ENCODE measurements at places on chromosomes 16 and 17. TPM values are rescaled to one million over a fixed set of nuclear protein-coding genes. Genes with fewer than 3 reads are reported as not detected.

DNA sequence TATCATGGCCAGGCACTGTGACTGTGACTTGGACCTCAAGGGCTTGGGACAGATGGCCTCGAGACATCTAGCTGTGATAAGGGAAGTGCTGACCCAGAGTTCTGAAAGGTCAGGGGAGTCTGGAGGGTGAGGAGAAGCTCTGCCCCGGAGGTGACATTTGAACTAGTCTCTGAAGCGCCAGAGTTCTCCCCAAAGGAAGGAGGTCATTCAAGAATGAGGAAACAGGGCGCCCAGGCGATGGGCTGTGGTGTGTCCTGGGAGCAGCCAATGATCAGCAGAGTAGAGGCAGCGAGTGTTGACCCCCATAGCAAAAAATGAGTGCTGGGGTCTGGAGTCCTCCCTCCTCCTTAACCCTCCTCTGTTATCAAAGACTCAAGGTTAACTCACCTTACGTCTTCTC lies 4.9 kb downstream of the STARD3 start:
- no peak overlapping the region for H3K27ac ChIP-seq
- no peak overlapping the region for H3K4me3 ChIP-seq
- H3K36me3 ChIP-seq, result peaks cover 11% of the 10 kb centered on the region
- H3K4me1 ChIP-seq, result peaks cover 60% of the 10 kb centered on the region
- H3K27me3 ChIP-seq, result no peaks in the 10 kb centered on the region

BPTF gene
- 20.5 TPM for polyA plus RNA-seq

DNA sequence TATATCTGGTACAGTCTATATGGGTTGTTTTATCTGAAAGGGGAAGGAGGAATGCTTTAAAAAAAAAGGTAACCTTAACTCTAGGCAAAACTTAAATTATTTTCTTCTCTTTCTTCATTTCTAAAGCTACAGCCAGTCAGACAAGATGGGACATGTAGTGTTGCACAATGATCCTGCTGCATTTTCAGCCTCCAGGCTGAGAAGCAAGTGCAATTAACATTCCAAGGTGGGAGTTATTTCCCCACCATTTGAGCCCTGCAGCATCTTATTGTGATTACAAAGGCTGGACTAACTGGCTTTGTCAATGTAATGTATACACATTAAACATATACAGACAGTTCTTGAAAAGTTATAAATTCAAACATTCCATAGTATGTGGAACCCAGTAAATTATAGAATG lies 22.6 kb upstream of the NF1 start:
- no peaks in the 10 kb centered on the region for H3K27me3 ChIP-seq
- H3K4me1 ChIP-seq, result no peaks in the 10 kb centered on the region
- no peak overlapping the region for H3K27ac ChIP-seq
- H3K36me3 ChIP-seq, result no peaks in the 10 kb centered on the region
- H3K4me3 ChIP-seq, result no peak overlapping the region

DNA sequence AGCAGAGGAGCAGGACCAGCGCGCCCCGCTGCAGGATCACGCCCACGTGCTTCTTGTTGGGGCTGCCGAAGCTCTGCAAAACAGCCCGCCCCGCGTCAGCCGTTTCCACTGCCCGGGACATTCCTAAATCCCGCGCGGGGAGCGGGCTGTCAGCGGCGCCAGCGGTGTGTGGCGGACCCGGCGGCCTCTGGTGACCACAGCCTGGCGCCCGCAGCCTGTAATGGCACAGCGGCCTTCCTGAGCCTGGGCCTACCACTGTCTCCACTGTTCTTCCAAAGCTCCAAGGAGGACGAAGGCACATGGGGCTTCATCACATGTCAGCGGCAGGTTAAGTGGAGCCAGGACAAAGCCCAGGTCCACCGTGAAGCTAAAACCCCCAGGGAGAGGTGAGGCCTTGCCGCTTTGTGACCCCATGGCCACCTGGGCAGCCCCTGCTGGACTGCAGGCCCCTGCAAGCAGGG lies 2.5 kb downstream of the SLC47A2 start:
- H3K27ac ChIP-seq, result no peak overlapping the region
- H3K27me3 ChIP-seq, result no peaks in the 10 kb centered on the region
- no peaks in the 10 kb centered on the region for H3K4me1 ChIP-seq
- no peaks in the 10 kb centered on the region for H3K36me3 ChIP-seq
- no peak overlapping the region for H3K4me3 ChIP-seq
- no peak for DNase-seq

DNA sequence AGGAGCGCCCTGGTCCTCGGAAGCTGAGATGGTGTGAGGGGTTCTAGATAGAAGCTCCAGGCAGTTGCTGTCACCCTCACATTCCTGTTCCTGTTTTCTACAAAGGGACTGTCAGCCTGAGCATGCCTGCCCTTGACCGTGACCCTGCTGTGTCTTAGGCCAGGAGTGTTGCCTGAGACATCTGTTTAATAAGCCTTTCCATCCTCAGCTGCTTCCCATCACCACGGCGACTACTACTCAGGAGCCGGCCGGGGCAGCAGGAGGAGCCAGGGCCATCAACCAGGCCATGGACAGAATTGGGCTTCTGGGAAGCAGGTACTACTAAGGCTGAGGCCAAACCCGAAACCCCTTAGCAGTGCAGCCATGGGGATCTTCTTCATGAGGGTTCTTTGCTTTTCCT lies 151.4 kb downstream of the KATNIP start:
- no peaks in the 10 kb centered on the region for H3K27me3 ChIP-seq
- H3K4me1 ChIP-seq, result no peaks in the 10 kb centered on the region
- no peak for DNase-seq

TAF15 gene
- polyA plus RNA-seq, result 171 TPM

GRCh38 chr16:62967611-62968010 lies 931.4 kb upstream of the CDH8 start:
- DNase-seq, result no peak
- no peak overlapping the region for H3K4me3 ChIP-seq
- H3K36me3 ChIP-seq, result no peaks in the 10 kb centered on the region

- no peaks in the 10 kb centered on the region for H3K27me3 ChIP-seq
- no peaks in the 10 kb centered on the region for H3K36me3 ChIP-seq
- DNase-seq, result no peak
- no peaks in the 10 kb centered on the region for H3K4me1 ChIP-seq
- H3K27ac ChIP-seq, result no peak overlapping the region
These were observed 973.5 kb upstream of the GOT2 start for GRCh38 chr16:59707436-59708226.

DNA sequence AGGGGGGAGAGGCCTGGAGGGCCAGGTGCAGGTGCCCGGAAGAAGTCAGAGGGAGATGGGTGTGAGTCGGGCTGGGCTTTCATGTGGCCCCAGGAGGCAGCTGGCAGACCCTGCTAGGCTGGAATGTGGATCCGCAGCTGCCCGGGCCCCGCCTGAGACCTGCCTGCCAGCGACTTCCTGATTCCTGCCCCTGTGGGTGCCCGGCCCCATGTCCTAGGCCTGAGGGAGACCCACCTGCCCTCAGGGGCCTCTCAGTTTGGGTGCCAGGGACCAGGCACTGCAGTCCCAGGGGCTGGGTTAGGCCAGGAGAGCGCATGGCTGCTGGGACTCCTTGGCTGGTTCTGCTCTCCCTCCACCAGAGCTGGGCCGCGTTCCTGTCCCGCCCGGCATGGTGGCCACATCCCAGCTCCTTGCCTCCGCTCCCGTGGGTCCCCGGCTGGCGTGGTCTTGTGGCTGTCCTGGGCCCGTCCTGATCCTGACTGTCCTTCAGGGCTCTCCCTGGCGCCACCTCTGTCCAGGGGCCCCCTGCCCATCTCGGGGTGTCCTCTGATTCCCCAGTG lies 22.1 kb upstream of the SPNS2 start:
- H3K36me3 ChIP-seq, result no peaks in the 10 kb centered on the region
- H3K4me1 ChIP-seq, result no peaks in the 10 kb centered on the region
- H3K27ac ChIP-seq, result no peak overlapping the region
- peaks cover 54% of the 10 kb centered on the region for H3K27me3 ChIP-seq
- no peak for DNase-seq

KRT9 gene
- polyA plus RNA-seq, result not detected

DNA sequence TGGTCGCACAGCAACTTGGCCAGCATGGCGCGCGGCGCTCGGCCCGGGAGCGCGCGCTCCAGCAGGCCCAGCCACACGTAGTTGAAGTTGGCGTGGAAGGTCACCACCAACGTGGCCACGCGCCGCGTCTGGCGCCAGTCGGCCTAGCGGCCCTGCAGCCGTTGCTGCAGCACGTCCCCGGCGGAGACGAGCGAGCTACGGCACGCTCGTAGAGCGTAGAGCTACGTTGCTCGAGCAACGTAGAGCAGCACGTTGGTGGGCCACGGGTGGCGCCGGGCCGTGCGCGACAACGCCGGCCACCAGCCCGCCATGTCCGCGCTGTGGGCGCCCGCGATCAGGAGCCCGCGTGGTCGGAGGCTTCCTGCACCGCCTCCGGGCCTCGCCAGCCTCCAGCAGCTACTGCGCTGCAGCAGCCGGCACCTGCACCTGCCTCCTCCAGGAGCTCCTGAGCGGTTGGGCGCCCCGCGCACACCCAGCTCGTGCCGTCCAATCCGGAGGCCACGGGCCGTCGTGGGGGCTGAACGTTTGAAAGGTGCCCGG lies 13.4 kb upstream of the SULT1A1 start:
- H3K36me3 ChIP-seq, result no peaks in the 10 kb centered on the region

DNA sequence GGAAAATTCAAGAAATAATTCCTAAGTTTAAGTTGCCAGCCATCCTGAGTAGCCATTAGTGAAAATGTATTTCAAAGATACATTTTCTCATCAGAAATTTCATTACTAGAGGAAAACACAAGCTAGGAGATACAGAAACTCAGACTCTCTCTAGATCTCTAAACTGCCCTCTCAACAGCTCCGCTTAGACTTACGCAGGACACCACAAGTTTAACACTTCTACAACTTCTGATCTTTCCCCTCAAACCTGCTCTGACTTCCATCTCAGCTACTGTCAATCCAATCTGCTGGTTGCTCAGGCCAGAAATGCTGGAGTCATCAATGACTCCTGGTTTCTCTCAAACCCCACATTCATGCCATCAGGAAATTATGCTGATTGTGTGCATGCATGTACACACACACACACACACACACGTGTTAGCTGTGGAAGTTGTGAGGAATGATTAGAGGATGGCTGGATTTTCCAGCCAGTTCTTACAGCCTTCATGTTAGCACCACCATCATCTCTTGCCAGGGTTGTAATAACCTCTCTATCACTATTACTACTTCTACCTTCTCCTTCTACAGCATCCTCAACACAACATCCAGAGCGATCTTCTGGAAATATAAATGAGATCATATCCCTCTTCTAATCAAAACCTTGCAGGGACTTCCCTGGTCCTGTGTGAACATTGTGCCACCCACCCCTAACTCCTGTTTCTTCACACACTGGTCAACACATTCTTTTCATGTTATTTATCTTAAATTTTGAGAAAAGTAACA lies 47.1 kb downstream of the COX10 start:
- no peaks in the 10 kb centered on the region for H3K4me1 ChIP-seq
- no peak for DNase-seq
- H3K27me3 ChIP-seq, result no peaks in the 10 kb centered on the region

DNA sequence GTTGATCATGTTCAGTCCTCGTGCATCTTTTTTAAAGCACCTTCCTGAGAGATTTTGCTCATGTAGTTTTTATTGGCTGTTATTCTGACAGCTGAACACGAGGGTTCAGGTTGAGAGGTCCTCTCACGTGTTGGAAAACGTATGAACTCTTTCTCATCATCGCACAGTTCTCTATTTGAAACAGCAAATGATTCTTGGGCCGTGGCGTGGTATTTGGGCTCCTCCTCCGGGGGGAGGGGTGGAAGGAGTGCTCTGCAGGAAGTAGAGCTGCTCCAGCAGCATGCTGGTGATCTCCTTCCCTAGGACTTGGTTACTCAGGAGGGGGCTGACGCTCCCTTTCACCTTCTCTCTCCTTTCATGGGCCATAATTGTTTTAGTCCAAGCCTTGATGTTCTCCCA lies 70.4 kb downstream of the KSR1 start:
- H3K36me3 ChIP-seq, result no peaks in the 10 kb centered on the region
- no peak overlapping the region for H3K4me3 ChIP-seq
- no peaks in the 10 kb centered on the region for H3K27me3 ChIP-seq
- DNase-seq, result peak; percentile 88

DNA sequence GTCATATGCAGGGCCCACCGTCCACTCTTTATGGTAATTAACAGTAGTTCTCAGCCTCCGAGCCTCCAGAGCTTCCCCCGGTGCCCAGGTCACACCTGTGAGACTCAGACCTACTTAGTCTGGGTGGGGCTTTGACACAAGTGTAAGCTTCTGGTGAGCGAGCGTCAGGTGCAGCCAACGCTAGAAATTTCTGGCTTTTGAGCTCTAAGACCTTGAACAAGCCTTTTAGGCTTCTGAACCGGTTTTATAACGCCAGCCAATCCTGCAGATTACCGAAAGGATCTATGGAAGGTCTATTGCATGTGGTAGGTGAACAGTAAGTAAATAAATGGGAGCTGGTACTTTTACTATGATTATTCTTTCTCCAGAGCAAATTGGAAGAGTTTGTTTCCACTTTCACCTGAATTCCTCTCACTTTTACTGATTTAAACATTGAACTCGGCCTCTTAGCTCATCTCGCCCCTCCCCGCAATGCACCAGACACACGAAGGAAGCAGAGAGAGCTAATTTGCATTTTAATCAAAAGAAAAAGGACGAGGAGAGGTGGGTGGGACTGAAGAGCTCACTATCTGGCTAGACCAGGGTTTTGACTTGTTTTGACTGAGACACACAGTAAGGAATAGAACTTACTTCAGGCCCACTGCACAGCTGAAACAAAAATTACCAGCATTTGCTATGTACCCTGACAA lies 47.1 kb downstream of the ABAT start:
- H3K4me1 ChIP-seq, result 0 out of 2 replicates have a peak, but pooled peaks cover 2% of the 10 kb centered on the region
- no peaks in the 10 kb centered on the region for H3K36me3 ChIP-seq
- H3K4me3 ChIP-seq, result no peak overlapping the region
- DNase-seq, result no peak
- no peak overlapping the region for H3K27ac ChIP-seq

DNA sequence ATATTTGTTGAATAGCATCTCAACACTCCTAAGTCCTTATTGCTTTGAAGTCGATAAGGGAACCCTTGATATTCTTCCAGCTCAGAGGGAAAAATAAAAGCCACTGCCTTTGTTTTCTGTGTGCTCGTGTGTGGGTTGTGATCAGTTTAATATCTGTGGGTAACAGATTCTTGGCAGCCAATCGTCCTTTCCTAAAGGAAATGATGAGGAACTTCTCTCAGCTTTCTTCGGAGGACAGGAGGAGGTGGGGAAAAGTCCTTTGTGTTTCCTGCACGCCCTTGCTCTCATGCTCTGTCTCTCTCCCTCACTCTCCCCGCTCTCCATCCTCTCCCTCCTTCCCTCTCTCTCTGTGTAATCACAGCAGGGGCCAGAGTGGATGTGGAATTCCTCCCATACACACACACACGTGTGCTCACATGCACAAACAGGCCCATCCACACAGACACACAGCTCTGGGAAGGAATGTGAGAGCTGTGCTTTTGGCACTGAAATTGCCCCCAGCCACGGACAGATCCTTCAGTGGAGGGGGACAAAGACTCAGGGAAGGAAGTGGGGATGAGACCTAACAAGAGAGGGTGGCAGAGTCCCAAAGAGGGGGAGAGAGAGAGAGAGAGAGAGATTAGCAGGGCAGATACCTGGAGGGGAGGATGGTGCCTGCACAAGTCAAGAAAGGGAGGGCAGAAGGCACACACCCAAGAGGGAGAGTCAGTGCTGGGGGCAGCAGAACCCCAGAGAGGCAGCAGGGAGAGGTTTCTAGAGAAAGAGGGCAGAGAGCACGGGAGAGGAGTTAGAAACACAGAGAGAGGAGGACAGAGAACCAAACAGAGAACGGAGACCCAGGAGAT lies 83.5 kb upstream of the PLCG2 start:
- DNase-seq, result no peak
- H3K27ac ChIP-seq, result no peak overlapping the region
- no peak overlapping the region for H3K4me3 ChIP-seq
- no peaks in the 10 kb centered on the region for H3K27me3 ChIP-seq
- peaks cover 71% of the 10 kb centered on the region for H3K36me3 ChIP-seq

- no peaks in the 10 kb centered on the region for H3K4me1 ChIP-seq
- no peak overlapping the region for H3K27ac ChIP-seq
- no peak for DNase-seq
- no peaks in the 10 kb centered on the region for H3K36me3 ChIP-seq
- H3K4me3 ChIP-seq, result no peak overlapping the region
- H3K27me3 ChIP-seq, result no peaks in the 10 kb centered on the region
These were observed 8.6 kb upstream of the AKTIP start for GRCh38 chr16:53511403-53512280.

RAB37 gene
- not detected for polyA plus RNA-seq

Measured in K562 (cell line).